Stimulated activated CD8-positive, alpha-beta memory T cell treated with anti-CD3 and anti-CD28 coated beads, Interleukin-4, amount 100 ng/mL, for 48 hours (primary cell): ENCODE measurements at places on chromosomes 6 and 20.

DNA sequence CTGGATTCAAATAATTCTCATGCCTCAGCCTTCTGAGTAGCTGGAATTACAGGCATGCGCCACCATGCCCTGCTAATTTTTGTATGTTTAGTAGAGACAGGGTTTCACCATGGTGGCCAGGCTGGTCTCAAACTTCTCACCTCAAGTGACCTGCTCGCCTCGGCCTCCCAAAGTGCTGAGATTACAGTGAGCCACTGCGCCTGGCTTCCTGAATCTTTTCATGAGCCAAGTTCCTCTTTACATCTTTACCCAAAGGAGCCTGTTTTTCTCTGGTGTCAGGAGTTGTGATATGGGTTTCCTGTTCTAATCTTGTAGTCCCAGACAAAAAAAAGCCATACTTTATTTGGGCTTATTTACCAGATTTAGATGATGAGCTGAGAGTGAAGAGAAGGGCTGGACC, 34.4 kb downstream of the PCNA start:
- no peak for DNase-seq

DNA sequence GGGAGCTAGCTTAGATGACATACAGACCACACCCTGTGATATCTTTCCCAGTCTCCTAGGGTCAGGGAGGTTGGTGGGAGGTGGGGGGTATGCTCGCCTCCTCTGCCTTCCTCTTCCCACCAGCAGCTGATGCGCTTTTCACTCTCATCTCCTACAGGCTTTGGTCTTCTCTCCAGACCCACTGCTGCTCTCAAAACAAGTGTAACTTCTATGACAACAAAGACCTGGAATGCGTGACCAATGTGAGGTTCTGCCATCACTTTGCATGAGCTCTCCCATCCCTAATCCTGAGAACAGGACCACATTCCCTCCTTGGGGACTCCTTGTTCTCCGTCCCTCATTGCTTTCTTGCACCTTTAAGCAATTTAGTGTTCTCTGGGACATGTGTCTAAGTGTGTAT, 2.7 kb downstream of the CTSA start:
- no peak for DNase-seq

GRCh38 chr6:106495014-106495413, 134.3 kb downstream of the RTN4IP1 start:
- DNase-seq: no peak

GRCh38 chr6:16007146-16007545, 121.7 kb upstream of the MYLIP start:
- DNase-seq: no peak

GRCh38 chr6:53109612-53110011, 39.0 kb downstream of the GCM1 start:
- no peak for DNase-seq

- DNase-seq: no peak
These were observed 6.7 kb downstream of the DNPH1 start for GRCh38 chr6:43222418-43223059.

DNA sequence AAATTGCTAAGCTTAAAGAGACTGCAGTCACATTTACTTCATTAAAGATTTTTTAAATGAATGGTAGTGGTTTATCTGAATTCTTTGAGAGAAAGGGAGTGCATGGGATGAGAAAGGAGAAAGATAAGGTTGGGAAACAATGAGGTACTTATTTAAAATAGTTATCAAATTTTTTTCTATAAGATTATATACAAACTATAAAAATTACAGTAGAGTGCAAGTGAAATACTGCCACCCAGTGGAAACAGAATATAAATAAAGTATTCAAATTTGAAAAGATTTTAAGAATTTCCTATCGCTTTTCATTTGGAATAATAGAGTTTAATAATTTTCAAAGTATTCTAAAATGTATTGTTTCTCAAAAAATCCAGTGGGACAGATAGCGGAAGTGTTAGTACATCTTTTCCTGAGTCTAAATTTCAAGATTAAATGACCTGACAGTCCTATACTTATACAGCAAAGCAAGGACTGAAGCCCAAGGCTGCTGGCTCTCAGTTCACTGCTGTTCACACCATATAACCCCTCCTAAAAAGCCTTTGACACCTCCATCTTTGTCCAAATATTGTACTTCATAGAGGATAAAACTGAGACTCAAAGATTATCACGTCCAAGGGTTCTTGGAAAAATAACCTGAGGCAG, 31.1 kb downstream of the EPM2A start:
- no peak for DNase-seq

GRCh38 chr6:13488015-13488895, 855 bp upstream of the GFOD1 start:
- DNase-seq: peak; percentile 44

DNA sequence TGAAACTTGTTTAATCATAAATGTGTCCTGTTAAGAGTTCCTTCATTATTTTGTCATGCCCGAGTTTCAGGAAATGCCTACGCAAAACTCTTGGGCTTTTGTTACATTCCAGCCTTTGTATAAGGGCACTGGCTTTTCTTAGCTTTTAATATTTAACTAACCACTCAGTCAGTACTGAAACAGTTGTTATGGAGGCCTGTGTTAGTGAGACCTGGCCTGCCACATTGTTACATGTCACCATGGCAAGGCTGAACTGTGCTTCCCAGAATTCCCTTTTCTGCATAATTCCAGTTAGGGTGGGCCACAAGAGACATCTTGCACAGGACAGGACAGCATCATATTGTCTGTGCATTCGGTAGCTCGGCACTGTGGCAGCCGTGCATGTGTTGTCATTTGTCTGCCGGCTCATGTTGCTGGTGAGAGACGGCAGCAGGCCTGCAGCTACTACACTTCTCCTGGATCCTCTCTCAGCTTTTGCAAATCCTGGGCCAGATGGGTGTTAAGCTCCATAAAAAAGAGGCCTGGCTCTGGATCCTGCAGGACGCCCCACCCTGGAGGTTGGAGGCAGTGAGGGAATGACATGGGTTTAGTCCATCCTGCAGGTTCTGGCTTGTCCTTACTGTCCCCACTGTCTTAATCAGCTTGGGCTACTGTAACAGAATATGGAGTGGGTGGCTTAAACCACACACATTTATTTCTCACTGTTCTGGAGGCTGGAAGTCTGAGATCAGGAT, 128.8 kb upstream of the DTNBP1 start:
- no peak for DNase-seq

DNA sequence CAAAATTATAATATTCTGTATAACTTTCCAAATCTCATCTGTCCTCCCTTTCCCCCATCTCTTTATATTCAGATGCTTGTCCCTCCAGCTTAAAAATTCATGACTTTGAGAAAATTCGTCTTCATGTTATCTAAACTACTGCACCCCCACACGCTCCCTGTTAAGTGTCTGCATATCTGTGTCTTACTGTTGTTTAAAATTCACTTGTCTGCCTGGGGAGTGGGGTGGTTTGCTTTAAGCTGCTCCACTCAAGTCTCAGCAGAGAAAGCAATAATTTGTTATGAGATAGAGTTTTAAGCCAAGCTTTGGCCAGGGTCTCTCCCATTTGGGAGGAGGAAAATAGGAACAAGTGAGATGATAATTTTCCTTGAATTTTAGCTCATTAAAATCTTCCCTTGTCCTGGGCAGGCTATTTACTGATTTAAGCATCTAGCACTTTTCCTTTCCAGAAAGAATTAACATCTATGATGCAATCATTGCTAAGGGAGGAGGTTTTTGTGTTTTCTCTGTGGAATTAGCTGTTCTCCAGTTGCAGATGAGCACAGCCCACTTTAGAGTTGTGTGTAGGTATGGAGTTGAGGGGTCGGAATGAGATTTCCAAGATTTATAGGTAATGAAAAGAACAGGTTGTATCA, 36.8 kb downstream of the MTHFD1L start:
- no peak for DNase-seq

GRCh38 chr6:142118328-142118727, 14.4 kb upstream of the GJE1 start:
- no peak for DNase-seq

GRCh38 chr20:4813863-4814695, 92.4 kb downstream of the PRND start:
- no peak for DNase-seq

- DNase-seq: no peak
These were observed 61.6 kb downstream of the MRAP2 start for GRCh38 chr6:84095156-84095555.

DNA sequence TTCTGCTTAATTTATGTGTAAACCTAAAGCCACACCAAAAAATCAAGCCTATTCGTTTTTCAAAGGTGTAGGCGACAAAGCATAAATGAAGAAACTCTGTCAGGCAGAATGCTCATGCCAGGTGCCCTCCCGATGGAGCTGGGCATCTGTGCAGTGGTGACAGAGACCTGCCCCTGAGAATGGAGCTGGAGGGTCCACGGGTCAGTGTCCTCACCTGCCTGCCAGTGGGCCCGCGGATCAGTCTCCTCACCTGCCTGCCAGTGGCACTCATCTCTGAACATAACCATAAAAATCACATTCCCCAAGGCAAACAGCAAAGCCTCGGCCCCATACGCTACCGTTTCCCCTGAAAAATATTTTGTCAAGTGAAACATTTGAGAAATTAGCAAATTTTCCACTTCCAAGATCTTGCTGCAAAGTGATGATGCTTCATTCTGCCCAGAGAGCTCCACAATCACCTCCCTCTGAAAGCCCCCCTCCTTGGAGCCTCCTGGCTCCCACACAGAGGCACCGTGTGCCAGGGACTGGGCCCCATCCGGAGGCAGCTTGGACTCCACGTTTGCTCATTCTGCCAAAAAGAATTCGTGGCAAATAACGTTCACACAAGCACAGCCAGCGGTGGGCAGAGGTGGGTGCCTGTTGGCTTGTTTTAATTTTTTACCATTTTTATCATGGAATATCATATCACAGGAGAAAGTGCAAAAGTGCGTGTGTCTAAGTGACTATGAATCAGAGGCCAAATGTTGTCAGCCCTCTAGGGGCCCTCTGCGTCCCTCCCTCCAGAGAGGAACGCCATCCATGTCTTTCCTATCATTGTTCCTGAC, 88.8 kb downstream of the YTHDF1 start:
- no peak for DNase-seq

DNA sequence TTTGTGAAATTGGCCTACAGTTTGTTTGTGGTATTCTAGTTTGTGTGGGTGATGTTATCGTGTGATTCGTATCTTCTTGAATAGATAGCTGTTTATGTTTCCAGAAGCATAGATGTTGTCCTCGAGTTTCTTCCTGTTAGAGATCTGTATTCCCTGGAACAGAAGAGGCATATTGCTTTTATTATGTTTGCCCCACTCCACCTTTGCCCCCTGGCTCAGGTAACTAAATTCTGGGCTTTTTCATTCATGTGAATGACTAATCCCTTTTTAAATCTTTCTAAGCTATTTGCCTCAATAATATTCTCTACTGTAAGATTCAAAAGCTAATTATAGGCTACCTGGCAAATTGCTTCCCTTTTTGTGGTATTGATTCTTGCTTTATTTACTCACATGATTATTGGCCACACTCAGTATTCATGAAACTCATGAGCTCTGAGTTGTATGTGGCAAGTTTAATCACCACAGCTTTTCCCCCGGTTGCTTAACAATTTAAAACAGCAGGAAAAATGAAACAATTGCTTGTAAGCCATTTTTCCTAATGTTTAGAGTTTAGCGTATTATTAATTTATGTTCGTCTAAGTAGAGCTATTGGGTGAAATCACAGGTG, 12.6 kb downstream of the RNF217 start:
- DNase-seq: no peak
